Glomerular endothelial cell (primary cell): ENCODE measurements at places on chromosomes 5 and 9. TPM values are rescaled to one million over a fixed set of nuclear protein-coding genes. Genes with fewer than 3 reads are reported as not detected.

DNA sequence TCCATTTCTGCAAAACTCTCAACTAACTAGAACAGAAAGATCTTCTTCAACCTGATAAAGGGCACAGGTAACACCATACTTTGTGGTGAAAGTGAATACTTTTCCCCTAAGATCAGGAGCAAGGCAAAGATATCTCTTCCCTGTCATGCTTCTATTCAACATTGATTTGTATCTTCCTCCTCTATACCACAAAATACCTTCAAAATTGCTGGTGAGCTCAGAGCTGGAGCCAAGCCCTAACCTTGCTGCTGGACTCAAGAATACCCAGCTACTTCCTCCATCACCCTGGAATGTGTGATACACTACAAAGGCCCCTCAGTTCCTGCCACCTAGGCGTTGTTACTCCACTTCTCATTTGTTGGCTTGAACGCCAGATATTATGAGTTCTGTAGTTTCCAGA is 499.0 kb downstream of the ACTL7B start:
- DNase-seq: no peak

Gene RBM27
- 14.6 and 18.8 TPM in 2 replicates for total RNA-seq

- no peak for DNase-seq
Measured at GRCh38 chr9:104923740-104924139, 4.2 kb downstream of the ABCA1 start.

Gene GMCL2
- not detected in 2 replicates for total RNA-seq

- DNase-seq: no peak
Measured at GRCh38 chr5:31625394-31625793, 13.5 kb upstream of the PDZD2 start.

- no peak for DNase-seq
Measured at GRCh38 chr9:70829591-70830265, 291.7 kb downstream of the TRPM3 start.

Gene WHRN
- total RNA-seq: 0.68 and 1.9 TPM in 2 replicates

Gene DEPDC1B
- total RNA-seq: 1.0 and 3.4 TPM in 2 replicates

- DNase-seq: no peak
Measured at GRCh38 chr5:60248901-60249300, 355.4 kb upstream of the PDE4D start.

Gene GZMA
- total RNA-seq: not detected in 2 replicates

DNA sequence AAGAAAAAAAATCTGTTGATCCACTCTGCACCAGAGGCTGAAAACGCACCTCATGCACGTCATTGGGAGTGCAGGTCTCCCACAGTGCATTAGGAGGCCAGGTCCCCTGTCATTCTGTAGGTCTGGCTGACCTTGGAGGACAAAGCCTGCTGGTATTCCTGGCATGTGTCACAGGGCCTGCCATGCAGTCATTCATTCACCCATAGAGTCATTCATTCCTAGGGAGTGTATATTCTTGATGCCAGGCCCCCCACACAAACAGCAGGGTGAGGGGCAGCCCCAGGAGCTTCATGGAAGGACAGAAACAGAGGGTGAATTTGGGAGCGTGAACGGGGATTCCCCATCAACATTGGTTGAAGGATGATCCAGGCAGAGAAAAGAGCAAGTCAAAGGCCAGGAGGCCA is 2.2 kb downstream of the GBGT1 start:
- DNase-seq: no peak

DNA sequence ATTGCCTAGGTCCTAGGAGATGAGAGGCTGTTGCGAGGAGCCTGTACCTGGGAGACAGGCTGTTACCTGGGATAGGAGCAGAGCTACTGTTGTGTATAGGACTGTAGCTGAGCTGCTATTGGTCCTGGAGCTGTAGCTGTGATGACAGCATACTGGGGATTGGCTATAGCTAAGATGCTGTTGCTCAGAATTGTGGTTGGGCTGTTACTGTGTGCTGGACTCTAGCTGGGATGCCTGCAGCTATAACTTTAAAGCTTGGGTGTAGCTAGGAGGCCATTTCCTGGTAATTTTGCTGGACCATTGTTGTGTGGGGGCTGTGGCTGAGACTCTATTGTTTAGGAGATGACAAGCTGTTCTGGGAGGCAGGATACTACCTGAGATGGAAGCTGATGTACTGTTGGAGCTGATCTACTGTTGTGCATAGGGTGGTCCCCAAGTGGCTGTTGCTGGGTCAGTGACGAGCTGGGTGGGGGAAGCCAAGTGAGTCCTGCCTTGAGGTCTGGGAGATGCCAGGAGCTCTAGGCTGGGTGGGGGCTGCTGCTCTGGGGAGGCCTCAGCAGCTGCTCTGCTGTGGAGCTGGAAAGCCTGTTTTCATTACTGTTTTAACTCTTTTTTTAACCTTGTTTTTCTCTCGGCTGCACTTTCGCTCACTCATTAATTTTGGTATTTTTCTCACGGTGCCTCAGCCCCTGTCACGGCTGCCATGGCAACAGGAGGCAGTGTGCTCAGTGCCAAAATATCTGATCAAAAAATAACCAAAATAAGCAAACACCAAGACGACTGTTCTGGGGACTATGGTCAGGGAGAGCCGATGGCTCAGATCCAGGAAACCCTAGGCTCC is 3.0 kb upstream of the PCDH1 start:
- no peak for DNase-seq

- peak; percentile 22 for DNase-seq
Measured at GRCh38 chr5:86679529-86679928, 61.8 kb downstream of the COX7C start.

- DNase-seq: no peak
Measured at GRCh38 chr9:28212979-28213378, 639.7 kb upstream of the C9orf72 start.
